ENCODE measurements at places on chromosomes 16 and 17.
A peak's percentile ranks its signal among the peaks of the same experiment; 100 is the strongest.

DNA sequence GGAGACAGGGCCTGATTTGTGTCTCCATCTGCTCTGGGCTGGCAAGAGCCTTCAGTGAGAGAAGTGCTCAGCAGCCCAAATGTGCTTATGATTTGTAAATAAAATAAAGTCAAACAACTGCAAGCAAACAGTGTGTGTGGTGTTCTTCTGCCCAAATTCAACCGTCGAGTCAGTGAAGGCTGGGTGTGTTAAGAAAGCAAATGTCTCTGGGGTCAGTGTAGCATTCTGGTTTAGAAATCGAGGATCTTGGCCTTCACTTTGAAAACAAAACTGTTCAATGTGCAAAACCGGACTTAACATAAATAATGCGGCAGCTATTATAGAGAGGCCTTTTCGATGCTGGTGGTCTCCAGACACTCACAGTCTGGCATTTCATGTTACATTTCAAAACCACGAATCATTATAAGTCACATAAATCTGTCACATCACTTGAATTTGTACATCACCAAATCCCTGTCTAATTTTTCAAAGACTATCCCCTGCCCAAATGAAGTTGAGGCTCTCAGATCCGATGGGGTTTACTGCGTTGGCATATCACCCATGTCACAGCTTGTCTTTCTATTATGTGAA lies 158.6 kb upstream of the MYOCD start:
- DNase-seq, result no peak

GRCh38 chr17:10197721-10198508 lies 491 bp downstream of the GAS7 start:
- no peak for DNase-seq

DNA sequence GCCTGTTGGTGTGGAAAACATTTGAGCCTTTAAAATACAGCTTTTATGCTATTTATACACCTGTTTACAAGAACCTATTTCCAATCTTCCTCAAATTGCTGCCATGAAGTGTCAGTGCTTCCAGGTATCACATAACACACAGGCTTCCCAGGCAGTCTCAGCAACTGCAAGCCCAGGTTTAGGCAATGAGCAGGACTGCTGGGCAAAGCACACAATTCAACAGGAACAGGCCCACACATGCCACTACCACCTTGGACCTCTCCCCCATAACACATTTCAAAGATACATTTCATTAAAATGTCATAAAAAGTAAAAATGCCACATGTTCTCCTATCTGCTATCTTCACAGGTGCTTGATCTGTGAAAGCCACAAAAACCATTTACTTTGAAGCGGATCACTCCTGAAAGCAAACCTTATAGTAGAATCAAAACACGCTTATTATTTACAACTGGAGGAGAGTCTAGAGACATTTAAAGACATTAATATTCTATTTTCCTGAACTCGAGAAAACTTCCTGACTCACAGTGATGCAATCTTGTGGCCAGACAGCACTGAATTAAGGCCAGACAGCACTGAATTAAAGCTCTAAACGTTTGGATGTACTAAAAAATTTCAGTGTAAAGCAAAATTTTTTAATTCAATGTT lies 31.5 kb downstream of the ANKFY1 start:
- DNase-seq, result no peak

- no peak for DNase-seq
Measured at GRCh38 chr17:74768069-74768762, 7.9 kb downstream of the NAT9 start.

- no peak for DNase-seq
Measured at GRCh38 chr17:45312477-45313420, 4.1 kb downstream of the MAP3K14 start.

GRCh38 chr17:33802349-33803198 lies 452.5 kb upstream of the CCL2 start:
- DNase-seq, result no peak

DNA sequence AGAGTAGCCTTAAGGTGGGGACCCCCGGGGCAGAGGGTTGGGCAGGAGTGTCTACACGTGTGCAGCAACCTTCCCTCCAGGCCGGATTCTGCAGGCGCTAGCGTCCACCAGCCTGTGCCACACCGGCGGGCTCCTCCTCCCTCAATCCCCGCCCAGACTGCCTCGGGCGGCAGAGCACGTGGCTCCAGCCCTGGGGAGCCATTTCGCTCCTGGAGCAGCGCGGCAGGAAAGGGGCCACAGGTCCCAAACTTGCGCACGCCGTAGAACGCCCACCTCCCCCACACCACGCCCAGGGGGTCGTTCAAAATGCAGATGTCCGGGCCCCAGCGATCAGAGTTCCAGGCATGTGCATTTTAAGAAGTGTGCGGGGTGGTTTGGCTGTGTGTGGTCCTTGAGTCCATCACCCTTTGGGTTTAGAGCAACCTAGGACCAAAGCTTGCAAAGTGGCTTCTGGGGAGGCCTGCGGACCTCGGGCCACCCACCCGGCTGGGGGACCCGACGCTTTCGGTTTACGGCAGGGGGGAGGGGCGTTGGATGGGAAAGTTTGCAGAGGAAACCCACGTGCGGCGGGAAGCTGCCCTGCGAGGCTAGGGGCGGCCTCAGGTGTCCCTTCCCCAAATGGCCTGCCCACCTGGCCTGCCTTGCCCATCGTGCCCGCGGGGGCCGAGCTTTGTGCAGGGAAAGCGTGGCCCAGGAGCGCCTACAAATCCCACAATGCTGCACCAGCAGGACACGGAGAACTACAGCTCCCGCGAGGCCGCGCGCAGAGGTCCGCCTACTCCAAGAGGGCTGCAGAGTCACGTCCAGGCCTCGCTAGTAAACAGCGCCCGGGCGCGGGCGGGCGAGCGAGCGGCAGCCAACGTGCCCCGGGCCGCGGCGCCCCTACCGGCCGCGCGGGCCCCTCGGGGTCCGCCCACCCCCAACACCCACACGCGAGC lies 1.4 kb downstream of the TFAP4 start:
- DNase-seq, result peak; percentile 93

- DNase-seq, result no peak
Measured at GRCh38 chr17:16466407-16466806, 25.6 kb downstream of the LRRC75A start.
